ENCODE measurements at places on chromosomes 7 and 10.

DNA sequence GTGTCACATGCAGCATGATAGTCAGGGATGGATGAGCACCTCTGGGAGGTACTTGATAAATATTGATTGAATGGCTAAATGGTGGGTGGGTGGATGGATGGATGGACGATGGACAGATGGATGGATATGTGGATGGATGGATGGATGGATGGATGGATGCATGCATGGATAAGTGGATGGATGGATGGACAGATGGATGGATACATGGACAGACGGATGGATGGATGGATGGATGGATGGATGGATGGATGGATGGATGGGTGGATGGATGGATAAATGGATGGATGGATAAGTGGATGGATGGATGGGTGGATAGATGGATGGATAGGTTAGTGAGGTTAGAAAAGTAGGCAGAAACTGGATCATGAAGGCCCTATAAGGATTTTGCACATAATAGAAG is 37.4 kb downstream of the PTPRE start:
- DNase-seq, result no peak

DNA sequence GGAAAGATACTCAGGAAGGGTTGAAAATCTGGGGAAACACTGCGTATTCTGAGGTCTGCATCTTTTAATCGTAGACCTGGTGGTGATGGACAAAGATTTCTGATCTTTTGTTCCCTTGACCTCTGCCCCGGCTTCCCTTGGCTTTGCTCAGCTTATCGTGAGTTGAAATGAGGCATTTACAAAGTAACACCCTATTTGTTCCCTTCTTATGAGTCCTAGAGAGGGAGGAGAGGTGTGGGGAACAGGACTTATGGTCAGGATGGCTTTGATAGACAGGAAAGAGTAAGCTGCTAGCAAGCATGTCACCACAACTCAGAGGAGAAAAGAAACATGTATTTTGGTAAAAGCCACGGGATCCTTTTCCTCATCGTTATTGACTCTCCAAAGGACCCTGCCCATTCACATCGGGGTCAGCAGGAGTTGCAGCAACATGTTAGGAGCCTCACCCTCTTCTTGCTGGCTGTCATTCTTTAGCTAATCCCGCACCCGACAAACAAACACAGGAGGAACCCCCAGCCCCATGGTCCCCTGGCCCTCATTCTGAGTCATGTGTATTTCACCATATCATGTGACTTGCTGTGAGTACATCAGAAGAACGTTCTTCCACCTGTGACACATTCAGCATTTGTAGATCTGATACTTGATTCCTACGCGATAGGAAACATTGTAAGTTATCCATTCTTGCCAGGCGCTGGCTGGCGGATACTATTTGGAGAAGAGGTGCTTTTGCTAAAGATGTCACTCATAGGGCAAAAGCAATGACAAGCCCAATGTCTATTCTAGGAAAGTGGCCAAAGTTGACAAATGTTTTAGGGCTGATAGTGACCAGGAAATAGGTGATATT is 170.1 kb downstream of the RTKN2 start:
- no peak for DNase-seq

GRCh38 chr7:87600130-87601124 is at the start of gene ABCB1:
Gene ABCB1, minus strand, starts transcription at chr7:87600884. Its CDS starts 700 bp downstream, at chr7:87600184.
- peak; percentile 68 for DNase-seq

DNA sequence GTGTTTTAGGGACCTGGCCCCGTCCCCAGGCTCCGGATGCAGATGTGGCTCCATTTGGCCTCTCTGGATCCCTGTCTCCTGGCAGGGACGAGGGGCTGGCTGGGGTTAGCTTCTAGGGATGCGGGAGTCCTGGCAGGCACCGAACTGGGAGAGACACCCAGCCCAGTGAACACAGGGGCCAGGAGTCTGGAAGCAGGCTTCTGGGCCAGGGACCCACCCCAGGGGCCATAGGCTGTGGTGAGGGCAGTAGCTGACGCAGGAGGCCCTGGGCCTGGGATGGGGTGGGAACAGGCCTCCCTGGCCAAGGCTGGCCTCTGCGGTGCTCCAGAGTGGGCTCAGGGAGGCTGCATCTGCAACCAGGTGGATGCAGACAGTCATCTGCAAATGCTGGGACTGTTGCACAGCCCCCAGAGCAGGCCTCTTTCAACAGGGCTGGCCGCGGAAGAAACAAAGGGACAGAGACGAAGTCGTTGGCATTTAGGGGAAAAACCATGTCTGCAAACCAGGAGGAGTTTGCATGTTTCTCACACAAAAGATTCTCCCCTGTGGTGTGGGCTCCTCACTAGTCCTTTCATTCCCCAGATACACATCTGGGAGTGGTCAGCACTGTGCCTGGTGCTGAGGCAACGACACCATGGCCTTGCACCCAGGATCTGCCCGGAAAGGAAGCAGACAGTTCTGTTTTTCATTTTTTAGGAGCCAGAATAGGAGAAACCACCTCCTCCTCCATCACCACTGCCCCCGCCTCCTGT is 36.4 kb upstream of the ZNF488 start:
- DNase-seq, result no peak

DNA sequence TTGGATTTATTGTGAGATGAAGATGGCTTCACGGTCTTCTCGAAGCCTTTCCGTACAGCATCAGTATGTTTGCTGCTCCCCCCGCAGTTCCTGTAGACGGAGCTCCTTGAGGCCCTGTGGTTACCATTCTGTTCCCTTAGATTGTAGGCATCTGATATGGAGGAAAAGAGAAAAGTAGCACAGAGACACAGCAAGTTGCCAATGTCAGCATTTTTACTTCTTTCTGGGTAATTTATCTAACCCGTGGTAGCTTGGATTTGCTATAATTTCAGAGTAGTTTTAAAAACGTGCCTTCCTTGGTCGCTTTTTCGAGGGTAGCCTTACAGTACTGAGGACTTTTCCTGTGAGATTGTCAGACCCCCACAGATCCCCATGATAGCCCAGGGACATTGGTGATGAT is 37.5 kb downstream of the WDR37 start:
- no peak for DNase-seq

GRCh38 chr7:19415123-19415522 is 269.9 kb upstream of the FERD3L start:
- DNase-seq, result no peak

DNA sequence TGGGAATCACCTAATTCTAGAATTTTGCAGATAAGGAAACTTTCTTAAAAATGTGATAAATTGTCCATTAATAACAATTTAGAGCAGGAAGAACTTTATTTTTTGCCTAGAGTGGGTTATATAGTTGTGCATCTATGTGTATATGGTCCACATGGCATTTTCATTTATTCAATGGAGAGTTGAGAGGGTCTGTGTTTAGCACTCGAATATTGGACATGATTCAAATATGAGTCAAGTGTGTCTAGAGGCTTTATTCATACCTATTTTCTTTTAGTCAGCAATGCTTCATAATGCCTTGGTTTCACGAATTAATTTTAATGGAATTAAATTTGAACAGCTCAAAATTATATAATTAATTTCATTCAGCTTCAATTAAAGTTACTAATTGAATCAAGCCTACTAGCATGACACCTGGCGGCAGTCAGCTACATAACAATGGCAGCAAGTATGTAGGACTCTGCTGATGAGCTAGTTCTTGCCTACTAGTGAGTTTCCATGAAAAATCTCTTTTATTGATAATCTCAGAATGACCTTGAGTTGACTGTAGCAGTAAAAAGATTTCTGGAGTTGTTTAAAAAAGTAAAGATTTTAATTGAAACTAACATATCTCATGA is 17.7 kb downstream of the MDFIC start:
- no peak for DNase-seq

- peak; percentile 91 for DNase-seq
Measured at GRCh38 chr10:48306870-48307710, 613 bp downstream of the MAPK8 start.

DNA sequence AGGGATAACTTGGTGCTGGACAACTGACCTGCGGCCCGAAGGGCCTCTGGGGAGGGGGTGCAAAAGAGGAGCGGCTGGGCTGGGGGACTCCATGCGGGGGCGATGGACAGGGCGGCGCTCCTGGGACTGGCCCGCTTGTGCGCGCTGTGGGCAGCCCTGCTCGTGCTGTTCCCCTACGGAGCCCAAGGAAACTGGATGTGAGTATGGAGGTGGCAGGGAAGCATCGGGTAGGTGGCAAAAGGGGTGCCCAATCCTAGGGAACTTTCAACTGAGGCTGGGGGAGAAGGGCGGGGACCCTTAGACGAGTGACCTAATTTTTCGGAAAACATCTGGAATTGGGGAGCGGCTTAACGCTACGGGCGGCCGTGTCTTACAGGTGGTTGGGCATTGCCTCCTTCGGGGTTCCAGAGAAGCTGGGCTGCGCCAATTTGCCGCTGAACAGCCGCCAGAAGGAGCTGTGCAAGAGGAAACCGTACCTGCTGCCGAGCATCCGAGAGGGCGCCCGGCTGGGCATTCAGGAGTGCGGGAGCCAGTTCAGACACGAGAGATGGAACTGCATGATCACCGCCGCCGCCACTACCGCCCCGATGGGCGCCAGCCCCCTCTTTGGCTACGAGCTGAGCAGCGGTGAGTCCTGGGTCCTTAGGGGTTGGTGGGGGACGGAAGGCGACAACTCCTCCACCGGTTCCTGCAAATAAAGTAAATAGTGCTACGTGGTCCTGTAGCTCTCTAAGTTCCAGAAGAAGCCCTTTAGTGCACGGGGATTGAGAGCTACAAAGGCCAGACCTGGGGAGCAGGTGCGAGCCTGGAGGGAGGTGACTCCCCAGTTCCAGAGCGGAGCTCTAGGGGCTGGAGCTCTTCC is 622 bp downstream of the WNT16 start:
- DNase-seq, result no peak

DNA sequence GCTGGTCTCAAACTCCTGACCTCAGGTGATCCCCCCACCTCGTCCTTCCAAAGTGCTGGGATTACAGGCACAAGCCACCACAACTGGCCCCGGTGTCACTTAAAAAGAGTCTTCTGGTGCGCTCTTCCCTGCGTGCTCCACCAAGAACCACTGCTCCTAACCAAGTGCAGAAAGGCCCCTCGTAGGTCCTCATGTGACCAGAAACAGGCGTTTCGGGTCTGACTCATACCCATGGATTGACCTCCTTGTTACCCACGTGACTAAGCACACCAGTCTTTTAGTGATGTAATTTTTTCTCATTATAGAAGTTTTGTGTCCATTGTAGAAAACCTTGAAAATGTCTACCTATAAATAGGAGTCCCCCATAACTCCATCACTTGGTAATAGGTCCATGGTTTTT is 13.9 kb downstream of the FKBP6 start:
- DNase-seq, result peak; percentile 15

DNA sequence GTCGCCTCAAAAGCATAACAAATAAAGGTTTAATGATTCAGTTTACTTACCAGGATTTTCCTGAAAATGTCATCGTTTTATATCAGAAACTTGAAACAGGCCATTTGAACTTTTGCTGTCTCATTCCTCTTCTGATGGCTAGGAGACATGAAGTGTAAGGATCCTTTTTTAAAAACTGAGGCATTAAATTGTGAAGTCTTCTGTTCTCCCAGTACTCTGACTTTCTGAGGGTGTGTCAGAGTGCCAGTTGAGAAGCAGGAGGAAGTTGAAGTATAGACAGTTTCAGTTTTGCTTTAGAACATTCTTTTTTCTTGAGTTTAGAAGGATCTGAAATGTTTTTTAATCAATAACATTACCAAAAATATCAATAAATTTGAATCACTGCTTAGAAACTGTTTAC is at the start of gene SAMD9L:
Gene SAMD9L (minus strand): TSS at position 242 of the 400 bp plus-strand sequence. CDS start 12,414 bp downstream, outside the sequence.
- DNase-seq, result no peak

DNA sequence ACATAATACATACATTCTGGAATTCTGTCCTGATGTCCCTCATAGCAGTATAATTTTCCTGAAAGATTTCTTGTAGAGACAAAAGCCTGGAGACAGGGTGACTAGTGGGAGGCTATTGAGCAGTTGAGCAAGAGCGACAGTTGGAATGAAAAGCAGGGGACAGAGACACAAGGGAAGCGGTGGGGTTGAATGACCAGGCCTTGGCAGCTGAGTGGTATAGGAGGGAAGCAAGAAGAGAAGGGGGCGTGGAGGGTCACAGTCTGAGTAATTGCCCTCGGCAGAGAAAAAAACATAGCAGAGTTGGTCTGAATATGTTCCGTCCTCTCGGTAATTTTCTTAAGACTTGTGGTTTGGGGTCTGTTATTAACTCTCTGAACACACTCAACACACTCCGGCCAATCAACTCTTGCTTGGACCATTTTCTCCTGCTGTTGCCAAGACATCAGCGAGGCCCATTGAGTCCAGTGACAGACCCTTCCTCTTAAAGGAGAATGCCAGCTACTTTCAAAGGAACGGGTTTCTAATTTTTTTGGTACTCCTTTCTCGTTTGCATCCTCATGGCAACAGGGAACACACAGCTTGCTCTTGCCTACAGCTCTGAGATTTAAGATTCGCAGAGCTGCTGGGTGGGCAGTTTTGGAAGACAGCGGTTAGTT is 5.3 kb upstream of the ACTR3B start:
- no peak for DNase-seq

DNA sequence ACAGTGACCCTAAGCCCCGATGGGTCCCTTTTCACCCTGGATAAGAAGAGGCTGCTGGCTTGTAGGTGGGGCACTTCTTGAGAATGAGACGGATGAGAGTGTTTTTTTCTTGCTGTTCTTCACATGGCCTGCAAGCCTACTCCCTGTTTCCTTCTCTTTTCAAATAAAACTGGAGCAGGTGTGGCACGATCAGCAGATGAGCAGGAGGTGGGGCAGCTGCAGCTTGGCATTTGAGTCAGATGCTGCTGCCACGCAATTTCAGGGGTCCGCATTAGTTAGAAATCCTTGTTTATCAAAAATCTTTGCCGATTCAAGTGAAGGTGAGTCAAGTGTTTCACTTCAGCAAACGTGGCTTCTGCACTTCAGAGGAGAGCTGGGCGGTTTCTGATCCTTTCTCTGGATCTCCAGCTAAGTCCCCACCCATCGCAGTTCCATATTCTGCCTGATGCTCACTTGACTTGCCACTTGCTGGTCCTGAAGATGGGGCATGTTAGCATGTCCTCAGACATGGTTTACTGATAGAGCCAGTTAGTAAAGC is 20.8 kb downstream of the WDFY4 start:
- DNase-seq, result no peak

DNA sequence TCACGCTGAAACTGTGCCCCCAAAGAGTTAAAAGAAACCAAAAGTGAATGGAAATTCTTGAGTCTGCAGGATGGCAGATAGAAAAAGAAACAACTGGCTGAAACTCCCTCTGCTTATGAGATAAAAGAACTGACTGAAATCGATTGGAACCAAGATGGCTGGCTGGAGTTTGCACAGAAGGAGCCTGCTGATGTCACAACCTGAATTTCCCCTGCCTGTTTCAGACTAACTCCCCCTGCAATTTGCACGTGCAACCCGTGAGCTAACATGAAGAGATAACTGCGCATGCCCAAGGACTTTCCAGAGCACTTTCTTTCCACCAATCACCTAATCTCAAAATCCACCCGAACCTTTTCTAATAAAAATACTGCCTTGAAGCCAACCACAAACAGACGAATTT is 435.5 kb downstream of the CALN1 start:
- no peak for DNase-seq

GRCh38 chr10:101101372-101101881 is 29.7 kb upstream of the TLX1 start:
- no peak for DNase-seq

- no peak for DNase-seq
Measured at GRCh38 chr7:5431560-5432015, 8.0 kb upstream of the TNRC18 start.

DNA sequence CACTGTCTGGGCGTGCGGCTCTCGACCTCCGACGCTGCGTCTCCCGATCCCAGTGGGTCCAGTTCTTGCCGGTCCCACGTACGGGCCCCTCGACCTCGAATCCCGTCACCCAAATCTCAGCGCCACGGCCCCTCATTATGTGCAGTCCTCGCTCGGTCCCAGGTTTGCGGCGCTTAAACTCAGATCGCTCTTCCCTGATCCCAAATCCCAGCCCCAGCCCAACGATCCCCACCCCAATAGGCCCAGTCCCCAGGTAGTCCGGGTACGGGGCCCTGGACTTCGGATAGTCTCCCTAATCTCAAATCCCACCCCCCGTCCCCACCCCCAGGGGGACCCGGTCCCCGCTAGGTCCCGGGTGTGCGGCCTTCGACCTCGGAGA is 666 bp downstream of the HNRNPF start:
- no peak for DNase-seq

Data from posterior cingulate gyrus (tissue), 11 donors.